Fibroblast of skin of left quadriceps (primary cell): ENCODE measurements at places on chromosomes 6 and 20.
A peak's percentile ranks its signal among the peaks of the same experiment; 100 is the strongest.

GRCh38 chr6:169960003-169960344, 208.6 kb downstream of the ERMARD start:
- no peak for DNase-seq

DNA sequence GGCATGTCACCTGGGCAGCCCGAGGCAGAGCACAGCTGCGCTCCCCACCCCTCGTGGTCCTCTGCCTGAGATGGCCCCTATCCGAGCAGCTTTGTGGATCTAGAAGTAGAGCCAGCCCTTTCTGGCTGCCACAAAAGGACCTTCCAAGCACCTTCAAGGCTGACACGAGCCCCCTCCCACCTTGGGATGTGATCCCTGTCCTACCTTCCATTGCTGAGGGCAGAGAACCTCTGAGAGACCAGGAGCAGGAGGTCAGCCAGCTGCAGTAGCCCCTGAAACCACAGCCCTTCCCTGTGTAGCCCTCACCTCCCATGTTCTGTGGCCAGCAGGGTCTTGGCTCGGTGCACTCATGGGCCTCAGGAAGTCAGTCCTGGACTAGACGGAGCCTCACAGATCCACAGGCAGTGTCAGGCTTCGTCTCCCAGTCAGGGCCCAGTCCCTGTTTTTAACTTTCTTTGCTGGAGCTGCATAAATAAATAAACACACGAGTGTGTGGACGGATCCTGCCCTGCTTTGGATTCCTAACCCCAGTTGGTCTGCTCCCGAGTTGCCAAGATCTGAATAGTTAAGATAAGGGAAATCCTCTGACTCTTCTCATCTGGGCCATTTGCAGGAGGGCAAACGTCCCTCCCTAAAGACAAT, 507.7 kb downstream of the PREX1 start:
- no peak for DNase-seq

- peak; percentile 4 for DNase-seq
Measured at GRCh38 chr20:2946988-2947961, 74.0 kb downstream of the PTPRA start.

- no peak for DNase-seq
Measured at GRCh38 chr6:81838724-81839426, 86.4 kb upstream of the TENT5A start.

DNA sequence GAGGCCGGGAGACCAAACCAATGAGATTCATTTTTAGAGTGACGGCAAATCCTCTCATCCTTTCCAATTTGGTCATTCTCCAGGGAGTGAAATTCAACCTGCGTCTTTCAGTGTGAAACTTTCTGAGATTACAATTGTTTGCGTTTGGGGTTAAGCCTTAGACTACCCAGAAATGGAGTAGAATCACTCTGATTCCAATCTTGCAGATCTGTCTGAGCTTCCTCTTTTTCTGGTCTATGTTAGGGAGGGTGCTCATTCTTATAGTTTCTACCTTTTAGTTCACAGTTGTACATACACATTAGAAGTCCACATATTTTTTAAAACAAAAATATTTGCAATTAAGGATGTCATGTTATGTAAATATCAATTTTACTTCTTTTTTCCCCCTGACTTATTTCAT, 183.0 kb upstream of the PHACTR1 start:
- DNase-seq: no peak

- no peak for DNase-seq
Measured at GRCh38 chr20:41080866-41081265, 52.2 kb downstream of the TOP1 start.

DNA sequence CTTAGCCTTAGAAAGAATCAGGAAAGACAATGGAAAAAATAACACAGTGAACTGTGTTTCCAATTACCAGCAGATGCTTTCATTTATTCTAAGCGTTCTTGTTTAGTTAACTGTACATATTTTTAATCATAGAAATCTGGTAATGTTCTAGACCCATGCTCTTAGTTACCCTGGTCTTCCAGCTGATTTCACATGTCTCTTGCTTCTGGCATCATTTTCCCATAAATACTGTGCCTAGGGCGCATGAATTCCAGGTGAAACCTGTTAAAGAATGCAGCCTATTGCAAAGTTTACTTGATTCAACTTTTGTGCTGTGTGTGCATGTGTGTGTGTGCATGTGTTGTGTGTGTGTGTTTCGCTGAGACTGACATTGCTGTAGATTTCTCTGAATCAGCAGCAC, 178.6 kb downstream of the PDE7B start:
- peak; percentile 71 for DNase-seq

- DNase-seq: no peak
Measured at GRCh38 chr6:131791476-131791875, 16.3 kb upstream of the ENPP1 start.

DNA sequence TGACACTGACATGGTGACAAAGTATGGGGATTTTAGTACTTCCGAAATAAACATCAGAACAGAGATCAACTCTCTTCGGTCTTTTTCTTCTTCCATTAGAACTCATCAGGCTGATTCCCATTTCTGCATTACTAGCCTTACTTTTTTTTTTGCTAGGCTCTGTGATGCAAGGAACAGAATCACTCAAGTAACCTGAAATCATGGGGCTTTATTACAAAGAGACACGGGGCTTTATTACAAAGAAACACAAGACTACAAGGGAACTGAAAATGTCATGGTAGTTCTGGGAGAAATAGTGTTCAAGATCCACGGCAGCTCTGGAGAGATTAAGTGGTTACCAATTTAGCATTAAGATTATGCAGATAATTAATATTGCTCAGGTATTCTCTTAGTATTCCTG, 11.6 kb downstream of the SOX4 start:
- DNase-seq: no peak

DNA sequence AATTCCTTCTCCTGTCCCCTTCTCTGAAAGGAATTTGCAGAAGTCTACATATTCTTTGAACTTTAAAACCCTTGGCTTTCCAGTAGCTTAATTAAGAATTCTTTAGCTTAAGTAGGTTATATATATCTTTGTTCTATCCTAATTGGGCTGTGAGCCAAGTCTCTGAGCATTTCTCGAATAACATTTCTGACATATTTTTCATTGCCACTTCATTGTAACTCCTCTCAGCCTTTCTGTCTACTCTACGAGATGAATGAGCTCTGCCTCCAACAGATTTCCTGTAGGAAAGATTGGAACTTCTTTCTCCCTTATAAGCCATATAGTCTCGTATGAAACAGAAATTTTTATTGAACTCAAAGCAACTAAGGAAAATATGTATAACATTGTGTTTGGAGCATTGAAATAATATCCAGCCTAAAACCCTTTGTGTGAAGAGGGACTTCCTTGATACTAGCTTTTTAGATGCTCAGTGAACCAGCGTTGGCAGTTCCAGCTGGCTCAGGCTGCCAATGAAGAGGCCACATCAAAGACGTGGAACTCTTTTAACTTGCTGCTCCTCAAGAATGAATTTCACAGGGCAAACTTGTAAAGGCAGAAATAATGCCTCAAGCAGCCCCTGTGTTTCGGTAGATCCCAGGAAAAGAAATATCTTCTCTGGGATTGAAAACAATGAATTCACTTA, 87.7 kb upstream of the NOX3 start:
- peak; percentile 8 for DNase-seq

- no peak for DNase-seq
Measured at GRCh38 chr6:133939778-133940667, 13.0 kb upstream of the TBPL1 start.

GRCh38 chr20:47532002-47532401, 30.3 kb downstream of the NCOA3 start:
- DNase-seq: no peak

GRCh38 chr6:156396068-156396771, 381.0 kb upstream of the ARID1B start:
- DNase-seq: no peak

- DNase-seq: peak; percentile 20
Measured at GRCh38 chr6:2688401-2689064, 62.2 kb downstream of the MYLK4 start.

GRCh38 chr6:45727819-45728449, 287.7 kb downstream of the CLIC5 start:
- no peak for DNase-seq

DNA sequence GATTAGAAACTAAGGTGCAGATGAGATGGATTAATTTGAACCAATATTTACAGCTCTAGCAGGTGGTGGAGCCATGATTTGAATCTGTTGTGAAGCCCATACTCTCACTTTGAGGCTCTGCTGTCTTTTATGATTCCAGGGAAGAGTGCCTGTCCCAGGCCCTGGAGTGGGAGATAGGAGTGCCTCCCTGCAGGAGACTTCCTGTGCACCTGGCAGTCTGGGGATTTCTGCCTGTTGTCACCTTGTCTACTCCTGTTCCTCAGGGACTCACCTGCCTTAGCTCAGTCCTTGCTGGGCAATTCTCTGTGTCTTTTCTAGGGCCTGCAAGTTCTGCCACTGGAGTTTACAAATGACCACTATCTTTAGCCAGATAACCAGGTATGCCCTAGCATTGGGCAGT, 46.3 kb downstream of the SCAND1 start:
- DNase-seq: no peak

- no peak for DNase-seq
Measured at GRCh38 chr6:81800666-81801065, 48.2 kb upstream of the TENT5A start.
